ENCODE measurements at places on chromosomes 6 and 20.

DNA sequence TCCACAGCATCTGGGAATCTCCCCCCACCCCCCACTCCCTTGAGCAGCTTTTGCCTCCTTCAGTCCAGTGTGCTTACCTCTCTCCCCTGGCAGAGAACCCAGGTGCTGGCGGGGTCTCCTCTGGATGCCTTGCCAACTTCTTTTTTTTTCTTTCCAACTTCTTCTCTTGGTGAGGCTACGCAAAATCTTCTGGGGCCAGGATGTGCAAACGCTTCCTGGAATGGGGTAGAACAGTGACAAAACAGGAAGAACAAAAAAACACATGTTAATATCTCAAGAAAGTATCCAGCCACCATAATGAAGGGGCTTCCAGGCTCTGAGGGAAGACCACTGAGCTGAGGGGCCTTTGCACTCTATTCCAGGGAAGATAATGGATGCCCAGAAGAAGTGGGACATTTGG lies 53.9 kb upstream of the DDR1 start:
- DNase-seq = no peak

DNA sequence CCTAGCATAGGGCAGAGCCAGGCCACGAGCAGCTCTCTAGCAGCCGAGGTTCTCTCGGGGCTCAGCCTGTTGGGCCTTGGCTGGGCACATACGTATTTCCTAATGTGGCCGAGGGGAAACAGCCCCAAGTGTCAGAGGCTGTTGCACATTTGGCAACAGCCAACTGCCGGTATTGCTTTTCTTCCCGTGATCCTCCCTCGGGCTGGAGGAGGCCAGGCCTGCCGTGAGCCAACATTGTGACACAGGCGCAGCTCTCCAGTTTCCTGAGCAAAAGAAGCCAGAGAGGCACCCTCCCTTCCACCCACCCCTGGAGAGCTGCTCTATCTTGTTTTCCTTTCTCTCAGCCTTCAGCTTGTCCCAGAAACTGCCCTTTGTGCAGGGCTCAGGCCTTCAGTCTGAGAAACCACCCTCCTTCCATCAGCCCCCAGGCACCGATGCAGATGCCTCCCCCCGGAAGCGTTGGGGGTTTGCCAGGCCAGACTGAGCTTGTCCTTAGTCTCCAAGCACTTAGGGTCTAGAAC lies 5.1 kb upstream of the BPI start:
- no peak for DNase-seq

DNA sequence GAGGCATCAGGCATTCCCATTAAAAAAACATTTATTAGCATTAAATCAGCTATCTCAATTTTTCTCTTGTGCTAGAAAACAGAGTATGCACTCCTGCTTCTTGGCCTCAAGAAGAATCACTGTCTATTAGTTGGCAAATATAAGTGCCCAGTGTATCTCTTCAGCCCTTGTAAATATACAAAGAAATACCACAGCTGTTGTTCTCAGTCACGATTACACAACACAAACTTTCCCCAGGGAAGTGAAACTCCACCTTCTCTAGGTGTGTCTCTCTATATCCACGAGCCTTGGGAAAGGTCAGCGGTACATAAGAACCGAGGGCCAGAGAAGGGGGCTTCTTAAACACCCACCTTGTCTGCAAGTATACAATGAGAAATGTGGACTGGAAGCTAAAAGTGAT lies 194.7 kb downstream of the PKHD1 start:
- no peak for DNase-seq

DNA sequence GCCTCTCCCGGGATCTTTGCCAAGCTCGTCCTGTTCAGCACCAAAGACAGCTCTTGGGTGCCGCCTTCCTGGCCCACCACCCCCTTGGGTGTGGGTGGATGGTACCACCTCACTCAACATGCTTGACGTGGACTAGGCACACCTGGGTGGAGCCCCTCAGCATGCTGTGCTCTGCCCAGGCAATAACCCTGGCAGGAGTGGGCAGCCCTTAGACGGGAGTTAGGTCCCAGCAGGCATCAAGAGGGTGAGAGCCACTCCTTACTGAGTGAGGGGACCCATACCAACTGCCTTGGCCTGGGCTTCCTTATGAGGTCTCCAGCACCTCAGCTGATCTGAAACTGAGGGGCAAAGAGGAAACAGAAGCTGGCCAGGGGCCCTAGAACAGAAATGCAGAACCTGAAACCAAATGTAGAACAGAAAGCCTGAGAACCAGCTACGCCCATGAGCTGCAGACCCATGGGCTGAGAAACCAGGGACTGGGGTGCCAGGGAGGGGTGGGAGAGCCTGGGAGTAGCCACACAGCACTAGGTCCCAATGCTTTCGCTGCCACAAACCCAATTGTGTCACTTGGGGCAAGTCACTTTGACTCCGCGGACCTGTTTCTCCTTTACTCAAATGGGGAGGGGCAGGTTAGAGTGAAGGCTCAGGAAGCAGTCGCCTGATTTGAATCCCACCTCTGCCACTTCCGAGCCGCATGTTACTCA lies 2.0 kb downstream of the FGD2 start:
- no peak for DNase-seq

DNA sequence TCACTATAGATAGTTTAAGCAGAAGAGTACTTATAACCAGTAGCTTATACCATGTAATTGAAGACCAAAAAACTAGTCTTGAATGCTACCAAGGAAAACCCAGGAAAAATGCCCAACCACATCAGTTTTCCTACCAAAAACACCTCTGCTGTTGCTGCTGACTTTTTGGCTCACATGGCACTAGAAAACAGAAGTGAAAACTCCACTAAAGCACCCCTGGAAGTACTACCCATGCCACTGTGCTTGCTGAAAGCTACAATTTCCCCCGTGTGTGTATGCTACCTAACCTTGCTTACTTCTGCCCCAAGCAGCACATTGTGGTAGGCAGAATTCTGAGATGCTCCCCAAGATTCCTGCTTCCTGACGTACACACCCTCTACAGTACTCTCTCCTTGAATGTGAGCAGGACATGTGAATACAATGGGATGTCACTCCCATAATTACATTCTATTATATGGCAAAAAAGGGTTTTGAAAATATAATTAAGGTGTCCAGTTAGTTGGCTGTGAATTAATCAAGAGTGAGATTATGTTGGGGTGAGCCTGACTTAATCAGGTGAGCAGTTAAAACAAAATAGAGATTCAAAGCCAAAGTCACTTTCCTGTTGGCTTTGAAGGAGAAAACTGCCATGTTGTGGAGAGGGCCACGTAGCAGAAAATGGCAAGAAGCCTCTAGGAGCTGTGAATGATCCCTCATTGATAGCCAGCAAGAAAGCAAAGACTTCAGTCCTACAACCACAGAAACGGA lies 209.8 kb upstream of the MARCKS start:
- DNase-seq = no peak

GRCh38 chr6:44925100-44925739 lies 402.9 kb upstream of the RUNX2 start:
- DNase-seq = no peak

- no peak for DNase-seq
Measured at GRCh38 chr20:13922241-13922640, 68.2 kb downstream of the SEL1L2 start.

DNA sequence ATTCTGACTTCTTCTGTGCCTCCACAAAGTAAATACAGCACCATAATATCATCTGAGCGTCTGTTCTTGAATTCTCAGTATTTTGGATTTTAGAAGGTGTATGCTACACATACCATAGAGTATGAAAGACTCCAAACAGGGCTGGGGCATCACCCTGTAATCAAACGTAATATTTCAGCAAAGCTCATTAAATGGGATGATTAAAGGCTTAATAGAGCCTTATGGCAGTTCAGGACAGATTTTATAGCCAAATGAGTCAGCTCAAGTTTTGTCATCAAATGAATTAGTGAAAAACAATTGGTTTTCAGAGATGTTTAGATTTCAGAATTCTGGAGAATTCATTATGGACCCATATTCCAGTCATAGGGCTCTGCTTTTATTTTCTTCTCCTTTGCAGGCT lies 68.9 kb downstream of the TULP4 start:
- DNase-seq = no peak
